ENCODE measurements at places on chromosomes 1 and 21.

DNA sequence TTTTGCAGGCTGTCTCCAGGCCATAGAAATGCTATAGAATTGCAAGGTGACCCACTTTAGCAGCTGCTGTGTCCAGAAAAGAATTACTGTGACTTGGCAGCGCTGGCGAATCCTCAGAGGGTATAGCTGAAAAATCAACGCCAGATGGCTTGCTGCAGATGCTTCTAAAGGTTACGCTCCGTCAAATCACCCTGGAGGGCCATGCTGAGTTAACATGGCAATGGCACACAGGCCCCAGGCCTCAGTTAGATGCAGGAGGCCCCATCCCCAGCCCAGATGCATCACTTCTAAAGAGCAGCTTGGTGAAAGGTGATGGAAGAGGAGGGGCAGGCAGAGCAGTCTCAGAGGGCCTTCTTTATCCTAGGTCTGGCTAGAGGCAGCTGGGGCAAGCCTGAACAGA, 18.0 kb downstream of the KIAA1614 start:
- DNase-seq, result no peak

DNA sequence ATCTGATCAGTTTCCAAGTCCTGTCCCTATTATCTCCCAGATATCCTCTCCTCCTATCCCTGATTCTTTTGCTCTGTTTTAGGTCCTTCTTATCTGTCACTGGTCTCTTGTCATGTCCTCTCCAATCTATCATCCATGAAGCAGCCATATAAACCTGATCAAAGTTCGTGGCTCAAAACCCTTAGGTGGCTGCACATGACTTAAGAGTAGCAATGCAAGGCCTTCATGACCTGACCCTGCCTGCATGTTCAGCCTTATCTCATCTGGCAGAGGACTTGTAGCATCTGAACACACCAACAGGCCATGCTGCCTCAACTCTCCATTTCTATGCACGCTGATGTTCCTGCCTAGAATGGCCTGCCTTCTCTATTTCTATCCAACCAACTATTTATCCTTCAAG, 65.2 kb downstream of the NOS1AP start:
- DNase-seq, result no peak

- no peak for DNase-seq
These were observed 285.1 kb upstream of the POU3F1 start for GRCh38 chr1:38331496-38332210.

- DNase-seq, result no peak
These were observed 22.1 kb upstream of the FAM43B start for GRCh38 chr1:20530306-20530705.

- peak; percentile 34 for DNase-seq
These were observed 18.0 kb upstream of the LRRC8D start for GRCh38 chr1:89802841-89803240.

DNA sequence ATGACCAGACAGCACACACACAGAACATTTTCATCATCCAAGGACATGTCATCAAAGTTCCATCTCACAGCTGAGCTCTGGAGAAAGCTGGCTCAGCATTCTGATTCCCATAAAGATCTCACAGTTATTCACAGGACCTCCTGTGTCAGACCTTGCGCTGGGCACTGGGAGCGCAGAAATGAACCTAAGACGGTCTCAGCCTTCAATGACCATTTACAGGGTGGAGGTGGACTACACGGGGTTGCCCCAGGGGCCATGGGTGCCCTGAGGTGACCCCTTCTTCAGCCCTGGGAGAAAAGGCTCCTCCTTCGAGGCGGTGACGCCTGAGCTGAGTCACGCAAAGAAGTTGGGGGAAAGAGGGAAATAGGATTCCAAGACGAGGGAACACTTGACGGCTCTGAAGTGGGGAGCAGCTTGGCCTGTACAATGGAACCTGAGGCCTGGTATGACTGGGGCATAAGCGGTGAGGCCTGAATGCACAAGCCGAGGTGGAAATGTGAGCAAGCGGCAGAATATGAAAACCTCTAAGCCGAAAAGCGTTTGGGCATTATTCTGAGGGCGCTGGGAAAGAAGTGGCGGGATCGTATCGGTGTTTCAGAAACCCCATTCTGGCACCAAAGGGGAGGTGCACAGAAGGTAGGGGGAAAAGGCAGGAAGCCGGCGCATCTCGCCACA, 797 bp downstream of the CC2D1B start:
- peak; percentile 79 for DNase-seq

DNA sequence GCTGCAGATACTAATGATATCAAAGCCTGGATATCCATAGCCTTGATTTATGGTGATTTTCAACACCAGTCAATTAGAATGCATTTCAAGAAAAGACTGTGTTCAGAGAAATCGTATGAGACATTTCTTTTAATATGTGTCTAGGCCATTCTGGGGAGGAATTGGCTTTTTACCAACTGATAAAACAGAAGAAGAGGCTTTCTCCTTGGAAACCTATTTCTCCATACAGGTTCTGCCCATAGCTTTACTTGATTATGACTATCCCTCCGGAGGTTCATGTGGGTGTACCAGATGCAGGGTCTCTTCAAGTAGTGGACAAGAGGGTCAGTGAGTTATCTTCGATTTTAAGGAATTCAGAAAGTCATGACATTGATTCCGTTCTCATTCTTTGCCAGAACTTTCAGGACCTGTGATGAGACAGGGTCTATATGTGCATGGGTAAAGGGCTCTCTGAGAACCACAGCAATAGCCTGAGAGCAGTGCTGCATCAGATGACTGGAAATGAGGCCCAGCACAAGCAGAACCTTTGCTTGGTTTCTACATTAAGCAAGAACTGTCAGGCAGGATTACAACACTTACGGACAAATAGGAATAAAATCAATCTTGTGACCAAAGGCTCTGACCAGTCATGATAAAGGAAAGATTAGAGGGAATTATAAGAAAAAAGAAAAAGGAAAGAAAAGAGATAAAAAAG, 263.7 kb upstream of the SGIP1 start:
- no peak for DNase-seq

DNA sequence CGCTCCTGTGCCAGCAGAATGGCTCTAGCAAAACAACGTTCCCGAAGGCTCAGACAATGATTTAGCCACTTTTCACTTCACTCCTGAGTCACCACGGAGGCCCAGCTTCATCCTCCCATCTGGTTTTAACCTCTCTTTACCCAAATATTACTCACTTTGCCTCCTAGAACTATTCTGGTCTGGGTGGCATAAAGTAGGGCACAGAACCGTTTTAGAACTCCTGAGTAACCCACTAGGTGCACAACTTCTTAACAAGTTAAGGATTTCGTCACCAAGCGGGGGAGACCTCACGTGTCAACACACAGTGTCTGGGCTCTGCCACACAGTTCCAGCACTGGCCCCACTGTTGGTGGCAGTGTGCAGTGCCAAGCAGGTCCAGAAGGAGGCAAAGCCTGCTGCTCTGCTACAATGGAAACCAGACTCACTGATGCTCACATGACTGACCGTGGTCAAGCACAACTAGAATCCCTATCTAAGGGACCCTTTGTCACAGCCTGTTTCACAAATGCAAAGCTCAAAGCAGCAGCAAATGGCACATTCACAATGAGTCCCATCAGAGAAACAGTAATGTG, 121.7 kb downstream of the SIPA1L2 start:
- no peak for DNase-seq

DNA sequence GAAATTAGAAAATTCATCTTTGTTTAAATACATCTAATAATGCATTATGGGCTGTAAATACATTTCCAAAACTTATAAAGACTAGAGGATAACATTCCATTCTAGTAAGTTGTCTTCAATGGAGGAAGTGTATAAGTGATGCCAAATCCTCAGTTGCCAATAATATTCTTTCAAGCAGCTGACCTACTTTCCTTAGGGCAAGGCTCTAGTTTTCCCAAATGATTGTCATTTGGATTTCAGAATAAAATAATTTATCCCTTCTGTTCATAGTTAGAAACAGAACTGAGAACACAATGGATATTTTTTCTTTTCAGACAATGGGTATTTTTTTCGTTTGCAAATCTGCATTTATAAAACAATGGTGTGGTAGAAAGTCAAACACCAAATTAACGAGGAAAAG, 354.9 kb upstream of the ADAMTS5 start:
- DNase-seq, result no peak

DNA sequence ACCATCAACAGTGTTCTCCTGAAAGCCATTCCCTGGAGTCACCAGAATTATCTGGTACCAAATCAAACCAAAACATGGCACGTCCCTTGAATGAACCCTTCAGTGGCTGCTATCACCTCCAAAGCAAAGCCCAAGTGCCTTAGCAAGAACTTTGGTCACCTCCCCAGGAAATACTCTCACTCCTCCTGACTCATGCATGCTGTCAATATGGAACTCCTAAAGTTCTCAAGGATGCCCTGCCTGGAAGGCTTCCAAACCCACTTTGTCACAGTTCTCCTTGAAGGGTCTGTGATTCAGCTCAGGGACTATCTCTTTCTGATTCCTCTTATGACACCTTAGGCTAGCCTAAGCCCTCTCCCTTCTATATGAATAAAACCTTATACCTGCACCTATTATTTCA, 146.1 kb upstream of the RUNX1 start:
- DNase-seq, result peak; percentile 83

DNA sequence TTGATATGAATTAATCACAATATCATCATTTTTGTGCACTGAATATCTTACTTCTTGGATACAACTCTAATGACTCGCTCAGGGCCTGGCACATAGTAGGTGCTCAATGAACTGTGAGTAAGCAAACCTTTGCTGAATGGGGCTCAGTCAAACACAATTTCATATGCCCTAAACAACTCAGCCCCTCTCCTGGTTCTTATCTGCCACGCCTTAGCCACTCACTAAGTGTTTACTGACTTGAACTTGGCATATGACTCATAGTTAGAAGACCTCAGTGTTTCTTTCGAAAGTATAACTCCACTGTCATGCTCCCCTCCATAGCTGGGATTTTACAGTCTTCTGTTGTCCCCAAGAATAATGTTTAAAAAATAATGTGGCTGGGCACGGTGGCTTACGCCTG, 4.8 kb upstream of the IFNLR1 start:
- DNase-seq, result peak; percentile 48

DNA sequence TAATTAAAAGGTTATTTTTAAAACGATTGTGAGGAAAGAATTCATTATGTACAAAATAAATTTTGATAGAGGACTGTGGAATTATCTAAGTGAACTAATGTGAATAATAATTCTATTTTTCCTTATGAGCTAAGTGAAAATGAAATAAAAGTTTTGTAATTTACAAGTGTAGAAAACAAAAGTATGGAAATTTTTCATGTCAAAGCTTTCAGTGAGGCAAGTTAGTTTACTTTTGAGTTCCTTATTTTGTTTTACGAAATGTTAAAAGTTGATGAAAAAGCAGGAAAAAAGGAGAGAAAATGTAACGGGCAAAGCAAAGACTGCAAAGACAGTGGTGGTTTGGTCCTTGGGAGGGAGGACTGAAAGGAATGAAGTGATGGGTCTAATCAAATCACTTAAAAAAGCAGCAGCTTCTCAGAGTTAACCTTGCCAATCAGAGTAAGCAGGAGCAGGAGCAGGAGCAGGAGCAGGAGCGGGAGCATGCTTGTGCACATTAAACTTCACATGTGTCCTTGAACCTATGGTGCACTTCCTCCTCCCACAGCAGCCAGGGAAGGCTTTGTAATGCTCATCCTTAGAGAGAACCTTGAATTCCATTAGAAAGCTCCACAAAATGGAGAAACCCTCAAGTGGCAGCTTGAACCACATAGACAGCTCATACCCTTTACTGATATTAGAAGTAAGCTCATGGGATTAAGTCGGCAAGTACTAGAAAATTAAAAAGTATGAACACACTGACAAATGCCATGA, 133.4 kb downstream of the LHX4 start:
- DNase-seq, result no peak

DNA sequence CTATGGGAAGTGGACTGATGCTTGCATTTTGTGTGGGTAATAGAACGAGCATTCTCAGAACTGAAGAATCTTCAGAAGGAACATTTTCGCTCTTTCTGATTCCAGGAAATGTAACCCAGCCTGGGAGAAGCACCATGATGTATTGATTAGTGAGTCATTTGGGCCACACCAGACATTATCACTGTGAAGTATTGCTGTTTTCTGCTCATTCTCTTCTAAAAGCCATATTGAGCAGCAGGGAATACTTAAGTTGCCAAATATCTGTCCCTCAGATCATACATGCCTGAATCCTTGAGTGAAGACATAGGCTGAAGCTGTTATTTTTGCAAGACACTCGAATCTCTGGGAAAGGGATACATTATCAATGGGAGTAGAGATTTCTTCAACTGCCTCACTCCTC, 213.1 kb downstream of the PCP4 start:
- no peak for DNase-seq

- DNase-seq, result no peak
These were observed 76.3 kb downstream of the ADARB1 start for GRCh38 chr21:45150638-45151131.

- DNase-seq, result no peak
These were observed 126.1 kb upstream of the KIAA0040 start for GRCh38 chr1:175318633-175319032.

GRCh38 chr21:42343101-42343500, 7.7 kb downstream of the TFF2 start:
- DNase-seq, result no peak

DNA sequence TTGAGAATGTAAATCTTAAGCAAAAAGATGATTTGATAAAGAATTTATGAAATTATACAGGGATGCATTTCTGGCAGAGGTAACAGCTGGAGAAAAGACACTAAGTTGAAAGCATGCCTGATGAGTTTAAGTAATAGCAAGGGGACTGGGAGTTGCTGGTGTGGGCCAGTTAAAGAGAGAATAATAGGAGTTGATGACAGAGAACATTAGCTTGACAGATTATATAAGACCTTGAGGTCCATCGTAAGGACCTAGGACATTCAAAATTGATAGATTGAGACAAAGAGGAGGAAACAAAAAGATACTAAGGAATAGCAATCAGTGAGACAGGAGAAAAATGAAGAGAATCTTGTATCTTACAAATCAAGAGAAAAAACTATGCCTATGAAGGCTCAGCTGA, 84.7 kb upstream of the TMPRSS15 start:
- no peak for DNase-seq

- peak; percentile 95 for DNase-seq
These were observed 24.6 kb downstream of the ANGPTL3 start for GRCh38 chr1:62621907-62622306.

DNA sequence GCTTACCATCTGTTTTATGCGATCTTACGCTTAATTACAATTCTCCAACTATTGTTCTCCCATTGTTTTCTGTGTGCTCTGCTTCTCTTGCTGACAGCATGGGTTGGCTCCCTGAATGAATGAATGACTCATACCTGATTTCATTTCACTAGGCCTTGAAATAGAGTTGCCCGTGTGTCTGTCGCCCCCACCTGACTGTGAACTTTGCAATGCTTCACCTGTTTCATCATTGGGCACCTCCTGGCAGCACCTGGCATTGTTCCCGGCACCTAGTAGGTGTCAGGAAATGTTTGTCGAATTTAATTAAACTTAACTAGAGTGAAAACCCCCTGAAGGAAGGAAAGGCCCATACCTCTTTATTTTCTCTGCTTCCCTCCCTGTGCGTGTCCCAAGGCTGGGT, 120.5 kb upstream of the KLHDC7A start:
- no peak for DNase-seq

Data from fibroblast of skin of back (primary cell).